ENCODE measurements at places on chromosomes 5 and 9. TPM values are rescaled to one million over a fixed set of nuclear protein-coding genes. Genes with fewer than 3 reads are reported as not detected.

DNA sequence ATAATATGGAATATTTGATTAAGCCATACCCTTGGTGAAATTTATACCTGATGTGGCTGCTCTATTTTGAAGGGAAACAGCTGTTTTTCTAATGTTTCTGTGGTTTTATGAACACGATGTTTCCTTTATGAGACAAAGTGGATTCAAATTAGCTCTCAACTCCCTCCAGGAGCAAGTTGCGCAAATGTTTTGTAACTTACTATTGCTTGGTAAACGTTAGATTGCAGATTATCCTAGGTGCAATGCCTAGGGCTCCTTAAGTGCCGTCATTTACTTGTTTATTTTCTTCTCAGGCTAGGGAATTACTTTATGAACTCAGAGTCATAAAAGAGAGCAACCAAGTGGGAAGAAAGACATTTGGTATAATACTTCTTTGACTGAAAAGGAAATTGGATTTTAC, 763.1 kb downstream of the TAF11L14 start:
- no peak for DNase-seq
- no peak overlapping the region for H3K4me3 ChIP-seq
- H3K27ac ChIP-seq = no peak overlapping the region
- H3K27me3 ChIP-seq = no peaks in the 10 kb centered on the region
- no peaks in the 10 kb centered on the region for H3K4me1 ChIP-seq
- H3K36me3 ChIP-seq = no peaks in the 10 kb centered on the region

Gene SPATA31A3
- not detected for total RNA-seq

Gene FAM81B
- not detected for total RNA-seq

- H3K27me3 ChIP-seq = no peaks in the 10 kb centered on the region
- H3K4me3 ChIP-seq = no peak overlapping the region
- peaks cover 25% of the 10 kb centered on the region for H3K4me1 ChIP-seq
- no peaks in the 10 kb centered on the region for H3K36me3 ChIP-seq
- H3K27ac ChIP-seq = no peak overlapping the region
- no peak for DNase-seq
Observed at GRCh38 chr9:131266266-131267229, 9.8 kb downstream of the FAM78A start.

Gene CCL19
- total RNA-seq = not detected

DNA sequence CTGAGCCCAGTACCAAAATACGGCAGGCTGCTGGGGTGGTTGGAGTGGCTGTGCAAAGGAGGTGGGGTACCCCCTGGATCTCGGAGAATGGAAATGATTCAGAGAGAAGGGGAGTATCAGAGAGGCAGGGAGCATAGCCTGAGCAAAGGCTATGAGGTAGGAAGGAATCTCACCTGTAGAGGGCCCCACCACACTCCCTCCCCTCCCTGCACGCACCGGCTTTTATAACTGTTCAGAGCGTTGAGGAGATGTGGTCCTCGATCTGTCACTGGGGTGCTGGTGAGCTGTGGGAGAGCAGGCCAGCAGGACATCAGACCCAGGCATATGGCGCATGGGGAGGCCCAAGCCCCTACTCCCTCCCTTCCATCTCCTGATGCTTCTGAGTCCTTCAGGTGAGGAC, 13.2 kb downstream of the PHF19 start:
- no peak for DNase-seq
- H3K27ac ChIP-seq = no peak overlapping the region
- peaks cover 81% of the 10 kb centered on the region for H3K36me3 ChIP-seq
- H3K27me3 ChIP-seq = no peaks in the 10 kb centered on the region

Gene SEMA6A
- total RNA-seq = 11.6 TPM

Gene PCYOX1L
- total RNA-seq = 4.0 TPM

GRCh38 chr5:142888469-142889085, 118.4 kb downstream of the ARHGAP26 start:
- DNase-seq = no peak
- H3K27me3 ChIP-seq = no peaks in the 10 kb centered on the region
- no peak overlapping the region for H3K4me3 ChIP-seq
- no peaks in the 10 kb centered on the region for H3K36me3 ChIP-seq
- H3K4me1 ChIP-seq = peaks cover 9% of the 10 kb centered on the region
- no peak overlapping the region for H3K27ac ChIP-seq

DNA sequence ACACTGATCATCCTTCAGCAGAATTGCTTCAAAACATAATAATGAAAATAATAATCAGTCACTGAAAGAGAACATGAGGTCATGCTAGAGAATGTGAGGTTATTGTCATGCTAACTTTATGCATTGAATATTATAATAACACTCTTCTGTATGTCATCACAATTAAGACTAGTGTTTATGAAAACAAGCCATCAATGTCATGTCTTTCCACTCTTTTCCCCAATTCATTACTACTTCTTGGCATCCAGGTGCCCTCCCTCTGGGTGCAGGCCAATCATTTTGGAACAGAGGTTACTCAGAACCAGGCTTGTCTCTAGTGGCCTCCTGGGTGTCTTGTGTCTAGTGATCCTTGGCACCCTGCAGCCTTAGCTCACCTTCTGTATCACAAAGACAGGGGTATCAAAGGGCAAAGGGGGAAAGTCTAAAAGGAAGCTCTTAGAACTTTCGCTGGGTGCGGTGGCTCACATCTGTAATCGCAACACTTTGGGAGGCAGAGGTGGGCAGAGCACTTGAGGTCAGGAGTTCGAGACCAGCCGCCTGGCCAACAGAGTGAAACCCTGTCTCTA, 217.6 kb upstream of the PIK3R1 start:
- H3K4me3 ChIP-seq = no peak overlapping the region
- peak overlapping the region; percentile 86 for H3K27ac ChIP-seq
- peaks cover 7% of the 10 kb centered on the region for H3K4me1 ChIP-seq
- H3K27me3 ChIP-seq = no peaks in the 10 kb centered on the region
- DNase-seq = no peak

DNA sequence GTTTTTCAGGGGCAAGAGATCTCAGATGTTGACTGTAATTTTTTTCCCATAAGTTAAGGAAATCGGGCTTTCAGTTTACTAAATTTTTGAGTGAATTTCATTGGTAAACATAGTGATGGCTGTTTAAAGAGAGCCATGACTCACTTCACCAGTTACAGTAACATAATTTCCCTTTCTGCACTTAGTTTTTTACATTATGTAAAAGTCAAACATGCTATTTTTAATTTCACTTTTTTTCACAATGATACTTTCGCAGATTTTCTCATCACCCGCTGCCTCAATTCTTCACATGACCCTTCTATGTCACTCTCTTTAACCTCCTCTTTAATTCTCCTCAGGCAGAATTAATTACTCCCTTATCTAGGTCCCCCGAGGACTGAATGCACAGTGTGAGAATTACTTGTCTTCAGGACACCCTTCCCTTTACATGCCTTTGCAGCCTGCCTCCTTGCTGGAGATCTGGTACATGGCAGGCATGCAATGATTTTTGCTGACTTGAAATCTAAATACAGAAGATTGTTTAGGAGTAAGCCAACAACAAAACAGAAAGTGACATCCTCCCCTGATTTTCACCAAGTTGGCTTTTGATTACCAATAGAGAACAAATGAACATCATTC, 217.5 kb upstream of the S1PR3 start:
- H3K36me3 ChIP-seq = no peaks in the 10 kb centered on the region
- no peaks in the 10 kb centered on the region for H3K27me3 ChIP-seq
- no peak overlapping the region for H3K4me3 ChIP-seq
- H3K27ac ChIP-seq = no peak overlapping the region

DNA sequence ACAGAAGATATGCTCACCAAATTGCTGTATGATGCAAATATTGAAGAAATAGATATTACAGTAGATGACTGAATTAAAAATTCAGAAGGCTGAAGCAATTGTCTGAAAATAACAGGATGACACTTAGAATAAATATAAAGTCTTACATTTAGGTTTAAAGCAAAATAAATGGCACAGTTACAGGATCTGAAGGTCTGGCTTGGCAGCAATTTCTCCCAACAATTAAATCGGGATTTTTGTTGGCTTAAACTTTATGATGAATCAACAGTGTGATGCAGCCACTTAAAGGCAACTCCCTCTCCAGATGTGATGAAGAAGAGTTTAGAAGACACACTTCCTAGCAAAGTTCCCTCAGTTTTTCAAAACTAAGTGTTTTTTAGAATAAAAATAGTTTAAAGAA, 80.5 kb downstream of the NREP start:
- H3K27ac ChIP-seq = no peak overlapping the region
- no peaks in the 10 kb centered on the region for H3K27me3 ChIP-seq
- H3K36me3 ChIP-seq = no peaks in the 10 kb centered on the region
- peaks cover 12% of the 10 kb centered on the region for H3K4me1 ChIP-seq
- no peak overlapping the region for H3K4me3 ChIP-seq

- H3K36me3 ChIP-seq = no peaks in the 10 kb centered on the region
- H3K27me3 ChIP-seq = peaks cover 6% of the 10 kb centered on the region
- peaks cover 26% of the 10 kb centered on the region for H3K4me1 ChIP-seq
- no peak overlapping the region for H3K4me3 ChIP-seq
- no peak for DNase-seq
- H3K27ac ChIP-seq = peak overlapping the region; percentile 3
Observed at GRCh38 chr5:963673-964531, 44.7 kb upstream of the NKD2 start.

Gene TNC
- total RNA-seq = 576 TPM

Gene TRIM52
- total RNA-seq = 21.9 TPM

DNA sequence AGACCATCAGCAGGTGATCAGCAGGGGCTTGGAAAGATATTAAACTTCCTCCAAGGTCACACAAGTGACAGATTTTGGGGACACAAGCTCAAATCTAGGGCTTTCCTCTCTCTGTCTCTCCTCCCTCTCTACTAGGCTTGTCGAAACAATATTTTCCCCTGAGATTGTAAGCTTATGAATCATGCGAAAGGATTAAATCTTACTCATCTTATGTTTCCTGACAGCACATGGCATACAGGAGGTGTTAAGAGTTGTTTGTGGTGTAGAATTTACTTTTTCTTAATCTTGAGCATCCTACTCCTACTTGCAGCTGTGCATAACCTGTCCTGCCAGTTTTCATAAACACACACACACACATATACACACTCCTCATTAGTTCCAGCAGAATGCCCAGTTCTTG, 186.3 kb downstream of the MARCHF11 start:
- H3K36me3 ChIP-seq = no peaks in the 10 kb centered on the region
- no peak overlapping the region for H3K27ac ChIP-seq
- H3K4me3 ChIP-seq = no peak overlapping the region
- no peaks in the 10 kb centered on the region for H3K27me3 ChIP-seq
- no peaks in the 10 kb centered on the region for H3K4me1 ChIP-seq
- no peak for DNase-seq

- H3K27me3 ChIP-seq = no peaks in the 10 kb centered on the region
- no peak overlapping the region for H3K4me3 ChIP-seq
- H3K27ac ChIP-seq = peak overlapping the region; percentile 17
- DNase-seq = no peak
- H3K36me3 ChIP-seq = no peaks in the 10 kb centered on the region
Observed at GRCh38 chr5:119427060-119427459, 25.2 kb upstream of the HSD17B4 start.

DNA sequence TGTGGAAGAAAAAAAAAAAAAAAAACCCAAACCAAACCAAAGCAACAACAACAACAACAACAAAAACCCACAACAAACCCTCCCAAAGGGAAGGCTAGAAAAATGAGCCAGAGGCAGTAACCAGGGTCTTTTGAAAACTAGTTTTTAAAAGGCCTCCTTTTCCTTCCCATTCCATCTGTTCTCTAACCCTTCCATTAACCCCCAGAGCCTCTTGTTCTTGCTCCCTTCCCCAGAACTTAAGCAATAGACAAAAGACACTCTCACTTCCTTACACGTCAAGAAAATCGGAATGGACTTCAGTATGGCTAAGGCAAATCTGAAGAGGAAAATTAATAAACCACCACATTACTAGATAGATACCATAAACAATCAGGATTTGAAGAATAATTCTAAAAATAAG, 292.8 kb downstream of the ARL15 start:
- H3K4me3 ChIP-seq = no peak overlapping the region
- no peaks in the 10 kb centered on the region for H3K4me1 ChIP-seq
- H3K27ac ChIP-seq = no peak overlapping the region

DNA sequence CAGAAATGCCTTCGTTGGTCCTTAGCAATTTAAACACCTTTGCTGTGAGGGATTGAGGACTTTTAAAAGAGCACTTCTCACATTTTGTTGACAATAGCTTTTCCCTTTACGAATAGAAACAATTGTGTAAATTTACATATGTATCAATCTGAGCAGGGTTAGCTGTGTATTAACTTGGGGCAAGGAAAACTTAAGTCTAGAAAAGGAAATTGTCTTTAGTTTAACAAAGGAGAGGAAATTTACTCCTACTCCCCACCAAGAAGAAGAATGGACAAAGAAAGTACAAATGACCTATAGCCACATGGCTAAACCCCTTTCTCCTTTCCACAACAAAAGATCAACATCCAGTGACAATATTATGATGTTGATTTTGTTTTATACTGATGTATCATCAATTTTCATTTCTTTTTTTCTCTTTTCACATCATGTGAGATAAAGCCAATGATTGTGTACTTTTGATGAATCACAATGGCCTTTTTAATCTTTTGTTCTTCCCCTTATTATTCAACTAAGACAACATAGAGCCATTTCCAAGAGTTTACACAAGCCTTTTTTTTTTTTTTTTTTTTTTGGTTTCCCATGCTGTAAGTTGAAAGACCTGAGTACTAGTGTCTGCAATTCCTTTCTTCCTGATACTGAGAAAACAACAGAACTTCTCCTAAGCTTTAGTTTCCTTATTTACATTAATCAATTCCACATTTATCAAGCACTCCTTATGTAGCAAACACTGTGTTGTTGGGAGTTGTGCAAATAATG, 19.0 kb downstream of the FOXB2 start:
- H3K27me3 ChIP-seq = no peaks in the 10 kb centered on the region
- H3K36me3 ChIP-seq = no peaks in the 10 kb centered on the region
- DNase-seq = no peak
- no peak overlapping the region for H3K4me3 ChIP-seq
- no peaks in the 10 kb centered on the region for H3K4me1 ChIP-seq
- H3K27ac ChIP-seq = no peak overlapping the region

Gene IPO11
- total RNA-seq = 14.8 TPM

- peaks cover 43% of the 10 kb centered on the region for H3K4me1 ChIP-seq
- DNase-seq = no peak
- H3K27ac ChIP-seq = peak overlapping the region; percentile 79
- H3K27me3 ChIP-seq = no peaks in the 10 kb centered on the region
- no peak overlapping the region for H3K4me3 ChIP-seq
Observed at GRCh38 chr5:91162534-91163381, 220.4 kb downstream of the ARRDC3 start.

GRCh38 chr5:154191467-154192261, 1.1 kb downstream of the GALNT10 start:
- H3K4me3 ChIP-seq = peak overlapping the region; percentile 98
- no peaks in the 10 kb centered on the region for H3K27me3 ChIP-seq
- DNase-seq = no peak
- peaks cover 26% of the 10 kb centered on the region for H3K4me1 ChIP-seq
- peak overlapping the region; percentile 65 for H3K27ac ChIP-seq

DNA sequence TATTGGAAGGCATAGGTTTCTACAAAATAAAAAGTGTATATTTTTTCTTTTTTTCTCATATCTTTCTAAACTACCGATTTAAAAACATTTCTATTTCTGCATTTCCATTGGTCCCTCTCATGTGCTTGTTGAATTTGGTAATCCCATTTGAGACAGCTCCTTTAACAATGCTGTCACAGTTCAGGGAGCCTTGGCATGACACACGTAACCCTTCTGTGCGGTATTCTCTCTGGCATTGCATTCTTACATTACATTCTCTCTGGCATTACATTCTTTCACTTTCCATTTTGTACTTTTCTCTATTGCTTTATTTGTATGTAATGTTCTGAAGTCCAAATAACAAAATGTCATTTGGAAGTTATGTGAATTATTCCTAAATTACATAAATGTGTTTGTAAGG, 150.7 kb upstream of the RASGRF2 start:
- peaks cover 19% of the 10 kb centered on the region for H3K36me3 ChIP-seq
- H3K27me3 ChIP-seq = no peaks in the 10 kb centered on the region
- H3K4me1 ChIP-seq = no peaks in the 10 kb centered on the region
- no peak for DNase-seq

Gene SNX24
- 16.4 TPM for total RNA-seq

Measured in esophagus muscularis mucosa (tissue), 4 donors.